ENCODE measurements at places on chromosomes 4 and X. TPM values are rescaled to one million over a fixed set of nuclear protein-coding genes. Genes with fewer than 3 reads are reported as not detected.

DNA sequence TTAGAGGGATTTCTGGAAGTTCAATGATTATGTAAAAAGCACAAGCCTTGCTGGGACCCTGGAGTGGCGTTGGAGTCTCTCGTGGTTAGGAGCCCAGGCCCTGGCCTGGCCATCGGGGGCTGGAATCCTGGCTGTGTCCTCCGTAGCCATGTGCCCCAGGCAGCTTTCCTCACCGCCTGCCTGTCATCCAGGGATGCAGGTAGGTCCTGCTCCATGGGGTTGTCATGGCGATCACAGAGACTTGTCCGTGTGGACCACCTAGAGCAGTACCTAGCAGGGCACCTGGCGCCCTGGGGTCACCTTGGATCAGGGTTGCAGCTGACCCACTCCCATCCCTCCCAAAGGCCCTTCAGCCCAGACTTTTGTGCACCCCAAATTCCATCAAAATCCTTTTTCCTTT is 30.2 kb upstream of the WFS1 start:
- no peaks in the 10 kb centered on the region for H3K27me3 ChIP-seq
- no peaks in the 10 kb centered on the region for H3K36me3 ChIP-seq
- no peaks in the 10 kb centered on the region for H3K4me1 ChIP-seq
- no peak overlapping the region for H3K27ac ChIP-seq

- H3K36me3 ChIP-seq, result no peaks in the 10 kb centered on the region
- H3K4me3 ChIP-seq, result peak overlapping the region; percentile 93
- H3K27ac ChIP-seq, result no peak overlapping the region
- no peak for DNase-seq
- no peaks in the 10 kb centered on the region for H3K27me3 ChIP-seq
These were observed 80.9 kb downstream of the KDM6A start for GRCh38 chrX:44953734-44954502.

DNA sequence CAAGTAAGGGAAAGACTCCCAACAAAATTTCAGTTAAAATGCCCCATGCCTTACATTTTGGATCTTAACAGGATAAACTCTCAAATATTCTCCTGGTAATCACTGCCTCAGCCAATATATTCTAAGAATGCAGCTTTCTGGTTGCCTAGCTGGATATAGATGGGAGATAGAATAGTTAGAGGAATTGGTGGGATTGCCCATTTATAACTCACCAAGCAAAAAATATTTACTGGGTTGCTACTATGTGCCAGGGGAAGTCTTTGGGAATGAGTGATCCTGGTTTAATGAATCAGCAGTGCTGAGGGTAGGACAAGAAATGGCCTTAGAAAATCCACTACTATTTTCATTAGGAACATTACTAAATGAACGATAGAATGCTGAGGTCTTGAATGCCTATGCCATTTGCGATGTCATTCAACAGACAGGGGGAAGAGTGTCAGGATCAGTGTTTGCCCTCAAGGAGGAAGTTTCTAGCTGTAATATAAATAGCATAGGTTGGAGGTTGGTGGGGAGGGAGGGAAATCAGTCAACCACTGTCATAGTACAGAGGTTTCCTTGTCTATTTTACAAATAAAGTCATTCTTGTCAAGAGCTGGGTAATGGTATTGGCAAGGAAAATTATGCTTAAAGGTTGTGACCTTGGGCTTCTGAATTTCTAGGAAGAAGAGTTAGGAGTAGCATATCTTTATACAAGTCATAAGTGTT is 63.5 kb downstream of the ENOPH1 start:
- H3K4me1 ChIP-seq, result no peaks in the 10 kb centered on the region
- DNase-seq, result no peak
- no peaks in the 10 kb centered on the region for H3K27me3 ChIP-seq
- peaks cover 83% of the 10 kb centered on the region for H3K36me3 ChIP-seq
- no peak overlapping the region for H3K4me3 ChIP-seq
- H3K27ac ChIP-seq, result no peak overlapping the region

GRCh38 chr4:183838987-183839712 is 66.0 kb upstream of the STOX2 start:
- H3K4me1 ChIP-seq, result no peaks in the 10 kb centered on the region
- no peak overlapping the region for H3K27ac ChIP-seq
- H3K4me3 ChIP-seq, result no peak overlapping the region
- peak; percentile 65 for DNase-seq
- H3K36me3 ChIP-seq, result no peaks in the 10 kb centered on the region

- no peaks in the 10 kb centered on the region for H3K27me3 ChIP-seq
- no peak overlapping the region for H3K27ac ChIP-seq
- no peak overlapping the region for H3K4me3 ChIP-seq
These were observed 40.2 kb upstream of the HS3ST1 start for GRCh38 chr4:11468901-11469300.

The ERCC6L gene
- 12.1 TPM for total RNA-seq

GRCh38 chr4:172018358-172018757 is 205.2 kb downstream of the GALNTL6 start:
- H3K36me3 ChIP-seq, result peaks cover 5% of the 10 kb centered on the region
- DNase-seq, result no peak
- peaks cover 5% of the 10 kb centered on the region for H3K4me1 ChIP-seq
- no peak overlapping the region for H3K4me3 ChIP-seq
- H3K27ac ChIP-seq, result no peak overlapping the region

DNA sequence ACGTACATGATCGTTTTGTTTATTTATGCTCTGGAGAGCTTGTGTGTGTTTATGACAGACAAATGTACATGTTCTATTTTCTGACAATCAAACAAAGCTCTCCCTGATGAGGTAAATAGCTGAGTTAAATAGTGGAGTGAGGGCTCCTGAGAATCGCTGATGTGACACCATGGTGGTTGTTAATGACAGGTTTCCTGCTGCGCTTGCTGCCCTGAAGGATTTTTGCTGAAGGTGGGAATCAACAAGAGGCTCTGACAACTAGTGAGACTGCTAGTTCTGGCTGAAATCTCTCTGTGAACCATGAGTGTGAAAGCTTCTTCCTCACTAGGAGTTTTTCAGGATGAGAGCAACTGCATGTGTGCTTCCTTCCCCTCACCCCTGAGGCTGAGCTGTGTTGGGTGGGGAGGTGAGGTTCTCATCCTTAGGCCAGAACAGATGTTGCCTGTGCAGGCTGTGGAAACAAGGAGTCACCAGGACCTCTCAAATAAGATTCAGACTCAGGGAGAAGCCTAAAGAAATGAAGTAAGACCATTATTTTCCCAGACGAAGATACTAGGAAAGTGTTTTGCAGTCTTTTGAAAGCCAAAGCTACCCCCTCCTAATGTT is 173.4 kb upstream of the JADE1 start:
- peaks cover 13% of the 10 kb centered on the region for H3K4me1 ChIP-seq
- no peaks in the 10 kb centered on the region for H3K36me3 ChIP-seq
- H3K27ac ChIP-seq, result peak overlapping the region; percentile 26
- no peaks in the 10 kb centered on the region for H3K27me3 ChIP-seq
- peak overlapping the region; percentile 64 for H3K4me3 ChIP-seq
- DNase-seq, result peak; percentile 74

- no peak for DNase-seq
- no peaks in the 10 kb centered on the region for H3K27me3 ChIP-seq
- peak overlapping the region; percentile 24 for H3K27ac ChIP-seq
- no peaks in the 10 kb centered on the region for H3K4me1 ChIP-seq
- no peaks in the 10 kb centered on the region for H3K36me3 ChIP-seq
These were observed 196.3 kb upstream of the MAB21L2 start for GRCh38 chr4:150385606-150386005.

The CDKL2 gene
- 0.52 TPM for total RNA-seq

DNA sequence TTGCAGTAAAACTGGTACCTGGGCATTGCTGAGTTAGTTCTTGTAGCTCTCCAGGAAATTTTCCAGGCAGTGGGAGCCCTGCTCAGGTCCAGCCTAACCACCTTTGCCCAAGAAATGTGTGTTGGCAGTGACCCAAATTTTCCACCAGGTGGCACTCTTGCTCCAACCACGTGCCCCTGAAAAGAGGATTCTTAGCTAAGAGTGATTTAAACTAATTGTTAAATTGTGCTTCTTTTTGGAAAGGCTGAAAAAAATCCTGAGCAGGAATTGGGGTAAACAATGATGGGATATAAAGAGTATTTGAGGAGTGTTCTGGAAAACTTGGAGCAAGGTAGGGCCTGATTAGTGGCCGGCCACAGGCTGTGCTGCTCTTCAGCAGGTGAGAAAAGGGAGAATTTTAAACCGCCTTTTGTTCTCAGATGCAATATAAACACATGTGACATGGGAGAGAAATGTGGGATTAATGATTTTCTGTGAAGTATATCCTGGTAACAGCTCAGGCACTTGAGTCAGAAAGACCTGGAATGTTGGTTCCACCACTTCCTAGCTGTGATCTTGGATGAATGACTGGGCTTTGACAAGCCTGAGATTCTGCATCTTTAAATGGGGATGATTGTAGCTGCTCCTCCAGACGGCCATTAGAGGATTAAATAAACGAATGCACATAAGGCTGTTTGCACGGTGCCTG is 219.6 kb downstream of the PTTG2 start:
- H3K4me3 ChIP-seq, result no peak overlapping the region
- H3K27ac ChIP-seq, result no peak overlapping the region
- H3K27me3 ChIP-seq, result no peaks in the 10 kb centered on the region
- H3K4me1 ChIP-seq, result no peaks in the 10 kb centered on the region

DNA sequence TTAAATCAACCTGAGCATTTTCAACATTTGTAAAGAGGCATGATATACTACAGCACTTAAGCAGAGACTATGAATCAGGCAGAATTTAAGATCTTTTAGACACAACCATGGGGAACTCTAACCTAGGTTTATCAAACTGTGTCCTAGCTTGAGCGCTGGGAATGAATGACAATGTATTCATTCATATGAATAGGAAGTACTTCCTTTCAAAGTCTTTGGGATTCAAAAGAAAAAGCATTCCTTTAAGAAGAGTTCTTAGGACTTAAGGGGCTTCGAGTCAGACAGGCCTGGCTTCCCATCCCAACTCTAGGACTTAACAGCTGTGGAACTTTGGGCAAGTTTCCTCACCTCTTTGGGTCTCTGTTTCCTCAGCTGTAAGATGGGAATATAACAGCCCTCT is 104.6 kb downstream of the ANAPC4 start:
- DNase-seq, result no peak
- H3K36me3 ChIP-seq, result no peaks in the 10 kb centered on the region
- no peaks in the 10 kb centered on the region for H3K27me3 ChIP-seq
- no peak overlapping the region for H3K4me3 ChIP-seq
- H3K27ac ChIP-seq, result no peak overlapping the region

The AKAP14 gene
- total RNA-seq, result 0.29 TPM

GRCh38 chrX:26889574-26889973 is 573.6 kb downstream of the PPP4R3C start:
- no peaks in the 10 kb centered on the region for H3K4me1 ChIP-seq
- no peaks in the 10 kb centered on the region for H3K36me3 ChIP-seq
- no peaks in the 10 kb centered on the region for H3K27me3 ChIP-seq
- no peak overlapping the region for H3K27ac ChIP-seq
- DNase-seq, result no peak

GRCh38 chr4:133484287-133484686 is 335.2 kb downstream of the PCDH10 start:
- DNase-seq, result no peak
- no peak overlapping the region for H3K27ac ChIP-seq
- no peak overlapping the region for H3K4me3 ChIP-seq

DNA sequence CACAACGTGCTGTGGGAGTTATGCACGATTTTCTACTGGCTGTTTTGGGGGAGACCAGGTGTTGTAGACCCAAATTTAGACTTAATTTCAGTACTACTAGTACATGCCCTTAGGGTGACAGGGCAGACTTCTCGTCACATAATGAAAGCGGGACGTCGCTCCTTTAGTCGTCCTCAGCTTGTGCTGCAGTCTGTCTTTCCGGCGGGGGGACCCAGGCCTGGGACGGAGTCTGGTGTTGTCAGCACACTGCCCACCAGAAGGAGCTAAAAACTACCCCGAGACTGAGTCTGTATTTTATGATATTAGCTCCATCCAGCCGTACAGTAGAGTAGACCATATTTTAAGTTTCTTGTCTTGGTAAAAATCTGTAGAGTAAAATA is 35.5 kb downstream of the NOP14 start:
- DNase-seq, result no peak
- peaks cover 83% of the 10 kb centered on the region for H3K36me3 ChIP-seq
- no peaks in the 10 kb centered on the region for H3K27me3 ChIP-seq
- H3K4me1 ChIP-seq, result peaks cover 3% of the 10 kb centered on the region
- no peak overlapping the region for H3K4me3 ChIP-seq
- no peak overlapping the region for H3K27ac ChIP-seq

GRCh38 chr4:10577018-10577417 is 107.5 kb downstream of the CLNK start:
- no peak for DNase-seq
- H3K4me1 ChIP-seq, result no peaks in the 10 kb centered on the region
- H3K27ac ChIP-seq, result no peak overlapping the region
- no peaks in the 10 kb centered on the region for H3K36me3 ChIP-seq
- no peaks in the 10 kb centered on the region for H3K27me3 ChIP-seq
- no peak overlapping the region for H3K4me3 ChIP-seq

The XK gene
- total RNA-seq, result 0.27 TPM

GRCh38 chr4:70239131-70239883 is 3.1 kb upstream of the CSN3 start:
- no peak for DNase-seq
- H3K4me1 ChIP-seq, result peaks cover 10% of the 10 kb centered on the region
- H3K27me3 ChIP-seq, result no peaks in the 10 kb centered on the region
- peak overlapping the region; percentile 19 for H3K4me3 ChIP-seq
- no peaks in the 10 kb centered on the region for H3K36me3 ChIP-seq

DNA sequence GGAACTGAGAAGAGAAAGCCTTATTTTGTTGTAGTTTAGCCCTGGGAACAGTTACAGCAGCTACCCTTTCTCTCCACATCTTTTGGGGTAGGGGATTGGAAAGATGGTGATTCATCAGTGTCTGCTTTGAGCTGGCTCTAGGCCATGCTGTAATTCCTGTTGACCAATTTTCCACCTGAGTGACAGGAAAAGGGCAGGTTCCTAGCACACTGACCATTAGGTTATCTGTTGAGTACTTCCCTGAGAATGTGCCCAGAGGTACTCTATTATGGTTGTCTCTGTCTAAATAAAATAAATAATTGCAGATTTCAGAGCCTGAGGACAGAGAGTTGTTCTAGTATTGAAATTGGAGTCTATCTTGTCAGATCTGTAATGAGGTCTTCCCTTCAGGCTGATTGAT is 109.0 kb downstream of the ENOX2 start:
- H3K4me1 ChIP-seq, result no peaks in the 10 kb centered on the region
- peak overlapping the region; percentile 24 for H3K27ac ChIP-seq
- no peaks in the 10 kb centered on the region for H3K36me3 ChIP-seq
- no peak overlapping the region for H3K4me3 ChIP-seq

The AMOT gene
- 68.9 TPM for total RNA-seq

- H3K27ac ChIP-seq, result peak overlapping the region; percentile 83
- H3K4me3 ChIP-seq, result no peak overlapping the region
- peak; percentile 83 for DNase-seq
- no peaks in the 10 kb centered on the region for H3K4me1 ChIP-seq
These were observed 19.8 kb upstream of the PLCXD1 start for GRCh38 chrX:261167-261918.

- no peak overlapping the region for H3K27ac ChIP-seq
- DNase-seq, result no peak
- no peaks in the 10 kb centered on the region for H3K27me3 ChIP-seq
- no peaks in the 10 kb centered on the region for H3K4me1 ChIP-seq
- H3K4me3 ChIP-seq, result no peak overlapping the region
These were observed 26.5 kb upstream of the CYBB start for GRCh38 chrX:37753384-37753783.

The CC2D2A gene
- total RNA-seq, result 19.8 TPM

The SLC9A7 gene
- total RNA-seq, result 25.3 TPM
